Activated B cell treated with CpG ODN at 0.5 μM for 24 hours (primary cell): ENCODE measurements at places on chromosomes 2 and 18. TPM values are rescaled to one million over a fixed set of nuclear protein-coding genes. Genes with fewer than 3 reads are reported as not detected.

DNA sequence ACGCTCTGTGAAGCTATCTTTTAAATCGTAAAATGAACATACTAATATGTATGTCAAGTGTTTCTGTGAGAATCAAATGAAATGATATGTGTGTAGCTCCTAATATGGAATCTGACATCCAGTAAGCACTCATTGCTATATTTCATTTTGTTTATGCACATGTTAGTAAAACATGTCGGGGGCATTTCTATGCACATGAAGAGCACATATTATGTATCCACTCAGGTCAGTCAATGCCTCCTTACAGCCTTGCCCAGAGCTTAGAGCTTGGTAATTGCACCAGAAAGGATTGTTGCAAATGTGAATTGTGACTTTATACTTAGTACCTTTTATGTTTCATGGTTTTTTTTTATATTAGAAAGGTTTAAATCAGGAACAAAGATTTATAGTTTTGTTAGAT lies 463.7 kb upstream of the HNMT start:
- no peak for DNase-seq

- no peak for DNase-seq
Observed at GRCh38 chr2:152761214-152761613, 42.8 kb downstream of the ARL6IP6 start.

Gene ZFP36L2
- total RNA-seq = 56.7 and 62.1 TPM in 2 replicates

- no peak for DNase-seq
Observed at GRCh38 chr2:74252036-74252435, 53.6 kb downstream of the MTHFD2 start.

- DNase-seq = no peak
Observed at GRCh38 chr2:47095349-47096020, 59.6 kb downstream of the STPG4 start.

- DNase-seq = no peak
Observed at GRCh38 chr2:164388511-164388910, 232.8 kb downstream of the GRB14 start.

DNA sequence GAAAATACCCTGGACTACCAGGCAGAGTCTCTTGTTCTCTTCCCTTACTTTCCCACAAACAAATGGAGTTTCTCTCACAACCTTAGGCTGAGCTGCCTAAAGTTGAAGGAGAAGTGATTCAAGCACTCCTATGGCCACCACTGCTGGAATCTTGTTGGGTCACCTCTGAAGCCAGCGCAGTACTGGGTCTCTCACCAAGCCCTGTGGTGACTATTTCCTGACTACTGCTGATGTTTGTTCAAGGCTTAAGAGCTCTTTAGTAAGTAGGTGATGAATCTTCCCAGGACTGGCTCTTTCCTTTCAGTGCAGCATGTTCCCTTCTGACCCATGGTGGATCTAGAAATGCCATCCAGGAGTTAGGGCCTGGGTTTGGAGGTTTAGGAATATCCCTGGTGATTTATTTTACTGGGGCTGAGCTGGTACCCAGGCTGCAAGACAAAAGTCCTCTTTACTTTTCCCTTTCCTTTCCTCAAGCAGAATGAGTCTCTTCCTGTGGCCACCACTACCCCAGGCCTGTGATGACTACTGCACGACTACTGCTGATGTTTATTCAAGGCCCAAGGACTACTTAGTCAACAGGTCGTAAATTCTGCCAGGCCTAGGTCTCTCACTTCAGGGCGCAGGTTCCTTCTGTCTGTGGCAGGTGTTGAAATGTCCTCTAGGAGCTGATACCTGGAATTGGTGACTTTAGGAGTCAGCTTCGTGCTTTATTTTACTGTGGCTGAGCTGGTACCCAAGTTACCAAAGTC lies 121.8 kb downstream of the SLC4A10 start:
- no peak for DNase-seq

- peak; percentile 1 for DNase-seq
Observed at GRCh38 chr2:239601880-239602279, 201.1 kb upstream of the HDAC4 start.

DNA sequence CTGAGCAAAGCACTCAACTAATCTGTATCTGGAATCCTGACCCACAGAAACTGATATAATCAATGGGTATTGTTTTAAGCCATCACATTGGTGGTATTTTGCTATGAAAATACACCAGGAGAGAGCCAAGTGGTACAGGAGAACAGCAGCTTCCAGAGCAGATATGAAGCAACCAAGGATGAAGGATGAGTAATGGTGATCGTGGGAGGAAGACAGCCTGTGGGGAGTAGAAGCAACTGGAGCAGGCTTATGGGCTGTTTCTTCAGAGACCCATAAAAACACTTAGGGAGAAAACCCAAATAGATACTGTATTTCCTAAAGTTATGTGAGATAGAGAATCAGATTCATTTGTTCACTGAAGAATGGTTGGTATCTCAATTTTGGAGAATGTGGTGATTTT lies 330.8 kb downstream of the NUP35 start:
- DNase-seq = no peak

- DNase-seq = no peak
Observed at GRCh38 chr18:79749251-79750191, 48.2 kb upstream of the KCNG2 start.

Gene MAP3K19
- total RNA-seq = not detected in 2 replicates

DNA sequence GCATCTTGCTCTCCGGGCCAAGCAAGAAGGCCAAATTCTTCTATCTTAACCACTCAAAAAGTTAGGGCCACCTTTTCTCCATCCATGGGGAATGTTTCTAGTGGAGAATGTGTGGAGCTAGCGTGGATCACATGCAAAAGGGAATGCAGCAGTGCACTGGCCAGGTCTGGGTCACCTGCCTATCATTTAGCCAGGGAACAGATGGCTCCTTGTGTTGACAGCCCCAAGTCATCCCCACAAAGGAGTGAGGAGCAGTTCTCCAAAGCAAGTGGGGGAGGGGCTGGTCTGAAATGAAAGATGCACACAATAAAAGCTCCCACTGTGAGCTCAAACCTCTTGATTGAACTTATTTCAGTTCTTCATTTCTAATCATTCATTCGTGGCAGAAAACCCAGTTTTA lies 19.1 kb downstream of the EPB41L3 start:
- no peak for DNase-seq

DNA sequence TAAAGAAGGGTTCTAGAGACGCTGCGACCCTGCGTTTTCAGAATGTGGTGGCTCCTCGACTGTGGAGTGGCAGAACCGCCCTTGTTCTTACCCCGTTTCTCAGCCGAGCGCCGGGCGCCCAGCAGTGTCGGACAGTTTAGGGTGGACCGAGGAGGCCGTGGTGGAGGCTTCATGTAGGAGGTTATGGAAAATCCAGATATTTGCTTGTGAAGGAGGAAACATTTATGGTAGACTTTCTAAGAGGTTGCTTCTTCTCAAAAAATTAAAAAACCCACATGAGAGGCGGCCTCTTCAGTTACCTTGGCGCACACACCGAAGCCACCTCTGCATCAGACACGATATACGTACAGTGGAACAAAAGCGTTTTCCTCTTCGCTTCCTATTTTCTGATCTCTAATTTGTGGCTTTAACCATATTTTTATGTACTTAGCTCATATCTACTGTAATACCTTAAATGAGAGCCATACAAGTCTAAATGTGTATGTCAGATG lies 120.8 kb downstream of the NFATC1 start:
- DNase-seq = no peak

- no peak for DNase-seq
Observed at GRCh38 chr2:97763176-97763845, 49.9 kb downstream of the ZAP70 start.

DNA sequence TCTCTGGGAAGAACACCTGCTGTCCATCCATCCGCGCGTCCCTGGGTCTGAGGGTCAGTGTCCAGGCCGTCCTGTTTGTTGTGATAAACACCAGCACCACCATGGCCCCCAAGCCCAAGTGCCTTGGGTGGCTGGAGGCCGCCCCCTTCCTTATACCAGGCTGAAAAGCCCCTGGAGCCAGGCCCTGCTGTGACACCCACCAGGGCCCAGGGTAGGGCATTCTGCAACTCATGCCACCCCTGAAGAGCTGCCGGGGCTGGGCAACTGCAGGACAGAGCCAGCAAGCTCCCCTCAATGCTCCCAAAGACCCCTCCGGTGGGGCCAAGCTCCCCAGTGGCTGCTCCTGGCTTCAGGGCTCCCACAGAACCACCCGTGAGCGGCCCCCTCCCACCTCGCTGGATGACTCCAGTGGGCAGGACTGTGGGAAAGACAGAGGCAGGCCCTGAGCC lies 31.9 kb upstream of the SNED1 start:
- no peak for DNase-seq

GRCh38 chr2:24429197-24430074 lies 61.6 kb upstream of the NCOA1 start:
- DNase-seq = no peak

Gene CDH7
- not detected in 2 replicates for total RNA-seq

DNA sequence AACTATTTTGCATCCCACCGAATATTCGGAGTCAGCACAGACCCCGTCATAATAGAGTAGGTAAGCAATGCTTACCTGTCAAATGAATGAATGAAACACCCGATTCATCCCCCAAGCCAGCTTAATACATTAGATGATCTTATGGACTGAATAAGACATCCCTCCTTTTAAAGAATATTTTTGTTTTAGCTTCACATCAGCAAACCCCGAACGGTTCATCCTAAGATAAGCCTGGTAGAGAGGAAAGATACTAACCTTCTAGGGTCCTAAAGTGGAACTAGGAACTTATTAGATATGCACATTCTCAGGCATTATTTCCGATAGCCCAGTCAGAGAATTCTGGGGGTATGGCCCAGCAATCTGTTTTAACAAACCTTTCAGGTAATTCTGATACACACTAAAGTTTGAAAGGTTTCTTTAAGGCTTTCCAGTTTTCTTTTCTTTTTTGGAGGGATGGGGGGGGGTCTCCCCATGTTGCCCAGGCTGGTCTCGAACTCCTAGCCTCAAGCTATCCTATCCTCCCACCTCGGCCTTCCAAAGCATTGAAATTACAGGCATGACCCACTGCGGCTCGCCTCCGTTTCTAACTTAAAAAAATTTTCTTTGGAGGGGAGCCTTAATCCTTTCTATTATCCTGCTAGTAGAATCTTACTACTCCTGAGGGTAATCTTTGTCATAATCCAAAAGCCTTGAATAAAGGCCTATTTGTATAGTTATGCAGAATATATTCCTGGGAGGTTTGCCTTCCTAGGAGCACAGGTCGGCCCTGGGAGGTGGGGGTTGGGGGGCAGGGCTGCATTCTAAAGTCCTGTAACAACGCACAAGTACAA lies 1.0 kb upstream of the ACTR3 start:
- no peak for DNase-seq

DNA sequence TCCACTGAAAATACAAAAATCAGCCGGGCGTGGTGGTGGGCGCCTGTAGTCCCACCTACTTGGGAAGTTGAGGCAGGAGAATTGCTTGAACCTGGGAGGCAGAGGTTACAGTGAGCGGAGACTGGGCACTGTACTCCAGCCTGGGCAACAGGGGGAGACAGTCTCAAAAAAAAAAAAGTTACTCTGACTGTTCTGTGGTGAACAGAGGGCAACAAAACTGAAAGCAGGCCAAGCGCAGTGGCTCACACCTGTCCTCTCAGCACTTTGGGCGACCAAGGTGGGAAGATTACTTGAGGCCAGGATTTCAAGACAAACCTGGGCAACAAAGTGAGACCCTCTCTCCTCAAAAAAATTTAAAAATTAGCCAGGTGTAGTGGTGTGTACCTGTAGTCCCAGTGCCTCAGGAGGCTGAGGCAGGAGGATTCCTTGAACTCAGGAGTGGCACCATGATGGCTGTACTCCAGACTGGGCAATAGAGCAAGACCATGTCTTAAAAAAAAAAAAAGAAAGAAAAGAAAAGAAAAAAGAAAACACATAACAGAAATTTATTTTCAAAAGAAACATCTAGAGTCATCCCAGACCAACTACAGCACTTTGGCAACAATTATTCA lies 13.6 kb upstream of the RTN4 start:
- no peak for DNase-seq

- no peak for DNase-seq
Observed at GRCh38 chr2:134377730-134378129, 123.9 kb downstream of the MGAT5 start.

DNA sequence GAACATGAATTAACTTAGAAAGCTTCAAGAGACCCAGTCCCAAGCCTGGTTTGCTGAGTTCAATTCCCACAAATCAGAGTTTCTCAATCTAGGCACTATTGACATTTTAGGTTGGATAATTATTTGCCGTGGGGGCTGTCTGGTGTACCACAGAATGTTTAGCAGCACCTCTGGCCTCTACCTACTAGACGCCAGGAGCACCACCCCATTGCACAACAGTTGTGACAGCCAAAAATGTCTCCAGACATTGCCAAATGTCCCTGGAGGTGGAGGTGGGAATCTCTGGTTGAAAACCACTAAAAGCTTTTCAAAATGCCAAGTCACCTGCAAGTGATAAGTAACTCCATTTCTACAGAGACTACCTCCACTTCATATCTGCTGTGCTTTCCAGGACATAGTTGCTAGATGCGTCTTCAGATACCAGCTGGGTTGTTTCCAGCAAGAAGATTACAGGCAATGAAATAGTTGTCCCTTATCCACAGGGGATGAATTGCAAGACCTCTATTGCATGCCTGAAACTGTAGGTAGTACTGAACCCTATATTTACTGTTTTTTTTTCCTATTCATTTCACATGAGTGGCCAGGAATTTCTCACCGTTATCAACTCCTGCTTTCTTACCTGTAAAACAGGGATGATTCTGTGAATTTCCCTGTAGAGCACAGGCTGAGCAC lies 554.3 kb downstream of the ZEB2 start:
- no peak for DNase-seq

Gene FOXI3
- not detected in 2 replicates for total RNA-seq

Gene IL37
- total RNA-seq = not detected in 2 replicates

Gene MYCN
- total RNA-seq = not detected in 2 replicates

GRCh38 chr2:239961662-239962613 lies 63.2 kb downstream of the NDUFA10 start:
- DNase-seq = no peak

DNA sequence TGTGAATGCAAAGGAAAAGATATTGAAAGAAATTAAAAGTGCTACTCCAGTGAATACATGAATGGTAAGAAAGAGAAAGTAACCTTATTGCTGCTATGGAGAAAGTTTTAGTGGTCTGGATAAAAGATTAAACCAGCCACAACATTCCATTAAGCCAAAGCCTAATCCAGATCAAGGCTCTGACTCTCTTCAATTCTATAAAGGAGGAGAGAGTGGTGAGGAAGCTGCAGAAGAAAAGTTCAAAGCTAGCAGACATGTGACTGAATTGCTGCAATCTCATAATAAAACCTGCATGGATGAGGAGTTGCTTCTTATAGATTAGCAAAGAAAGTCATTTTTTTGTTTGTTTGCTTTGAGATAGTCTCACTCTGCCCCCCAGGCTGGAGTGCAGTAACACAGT lies 130.2 kb downstream of the DNAH6 start:
- no peak for DNase-seq

Gene KRCC1
- 19.0 and 20.8 TPM in 2 replicates for total RNA-seq

- no peak for DNase-seq
Observed at GRCh38 chr2:159076241-159076640, 107.8 kb downstream of the TANC1 start.

DNA sequence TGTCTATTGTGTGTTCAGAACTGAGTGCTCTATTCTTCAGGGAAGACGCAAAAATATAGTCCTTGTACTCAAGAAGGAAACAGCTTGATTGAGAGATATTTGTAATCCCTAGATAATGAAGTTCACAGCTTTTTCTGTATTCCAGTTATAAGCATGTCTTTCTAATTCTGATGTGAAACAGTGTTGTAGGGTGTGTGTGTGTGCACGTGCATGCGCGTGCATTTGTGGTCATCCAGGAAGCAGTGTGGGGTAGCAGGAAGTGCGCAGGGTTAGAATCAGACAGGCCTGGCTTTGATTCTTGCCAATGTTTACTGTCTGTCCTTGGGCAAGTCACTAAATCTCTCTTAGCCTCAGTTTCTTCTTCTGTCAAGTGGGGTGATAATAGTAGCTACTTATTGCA lies 87.9 kb downstream of the NPAS2 start:
- DNase-seq = no peak

Gene HOXD13
- total RNA-seq = not detected in 2 replicates

- no peak for DNase-seq
Observed at GRCh38 chr2:159904959-159905305, 106.9 kb upstream of the CD302 start.
